NCI-H510A treated with DMSO at 0.1 percent for 48 hours (cell line): ENCODE measurements at places on chromosomes 7 and 10.

DNA sequence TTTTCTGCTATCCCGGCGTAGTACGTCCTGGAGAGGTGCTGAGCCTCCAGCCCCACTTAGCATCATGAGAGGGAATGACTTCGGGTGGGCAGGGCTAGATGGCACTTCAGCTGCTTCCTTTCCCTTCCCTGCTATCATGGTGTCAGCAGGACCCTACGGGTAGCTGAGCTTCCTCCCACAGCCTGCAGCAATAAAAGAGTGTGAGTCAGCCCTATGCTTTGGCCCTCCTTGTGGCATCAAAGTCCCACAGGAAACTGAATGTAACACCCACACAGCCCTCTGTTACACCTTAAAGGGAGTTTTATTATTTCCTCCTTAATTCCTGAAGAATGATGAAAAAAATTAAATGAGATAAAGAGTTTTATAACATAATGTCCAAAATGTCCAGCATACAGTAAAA lies 458.1 kb downstream of the RPS24 start:
- no peak for DNase-seq

GRCh38 chr7:5143935-5144903 lies 45.8 kb upstream of the WIPI2 start:
- no peak for DNase-seq

DNA sequence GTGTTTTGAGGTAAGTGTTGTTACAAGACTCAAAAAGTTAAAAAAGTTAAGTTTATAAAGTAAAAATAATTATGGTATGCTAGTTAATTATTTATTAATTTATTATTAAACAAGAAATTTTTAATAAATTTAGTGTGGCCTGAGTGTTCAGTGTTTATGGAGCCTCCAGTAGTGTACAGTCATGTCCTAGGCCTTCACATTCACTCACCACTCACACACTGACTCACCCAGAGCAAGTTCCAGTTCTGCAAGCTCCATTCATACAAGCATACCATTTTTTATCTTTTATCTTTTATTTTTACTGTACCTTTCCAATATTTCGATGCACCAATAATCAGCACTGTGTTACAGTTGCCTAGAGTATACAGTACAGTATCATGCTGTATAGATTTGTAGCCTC lies 381.2 kb upstream of the MGMT start:
- DNase-seq = no peak

DNA sequence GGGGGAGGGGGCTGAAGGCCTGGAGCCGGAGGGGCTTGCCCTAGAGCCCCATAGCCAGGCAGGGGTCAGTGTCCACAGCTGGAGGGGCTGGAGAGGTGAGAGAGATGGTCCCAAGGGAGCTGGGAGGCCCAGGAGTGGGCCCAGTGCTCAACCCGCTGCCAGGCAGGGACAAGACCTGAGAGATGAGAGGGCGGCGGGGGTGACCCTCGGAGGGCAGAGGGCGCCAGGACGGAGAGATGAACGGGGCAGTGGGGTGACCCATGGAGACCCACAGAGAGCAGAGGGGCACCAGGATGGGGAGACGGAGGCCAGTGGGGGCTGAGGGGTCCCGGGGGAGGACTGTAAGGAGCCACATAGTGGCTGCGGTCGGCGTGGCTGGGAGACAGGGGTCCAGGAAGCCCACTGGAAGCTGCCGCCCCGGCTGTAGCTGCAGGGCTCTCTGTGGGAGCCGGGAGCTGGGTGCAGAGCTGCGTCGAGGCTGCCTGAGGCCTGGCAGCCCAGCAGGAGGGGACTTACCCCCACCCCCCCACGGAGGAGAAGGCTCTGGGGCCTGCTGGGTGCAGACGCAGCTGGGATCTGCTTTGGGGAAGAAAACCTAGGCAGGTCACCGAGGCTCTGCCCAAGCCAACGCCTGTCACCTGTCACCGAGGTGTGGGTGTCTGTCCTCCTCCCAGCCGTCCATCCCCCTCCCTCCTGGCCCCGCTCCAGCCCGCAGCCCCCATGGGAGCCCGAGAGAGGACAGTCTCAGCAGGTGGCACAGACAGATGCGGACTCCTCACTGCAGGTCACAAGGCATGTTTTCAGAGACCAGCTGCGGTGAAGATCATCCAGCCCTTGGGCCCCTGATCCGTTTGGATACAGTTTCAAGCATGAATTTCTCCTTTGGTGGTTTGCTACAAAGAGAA lies 25.1 kb downstream of the PWWP2B start:
- DNase-seq = peak; percentile 81

DNA sequence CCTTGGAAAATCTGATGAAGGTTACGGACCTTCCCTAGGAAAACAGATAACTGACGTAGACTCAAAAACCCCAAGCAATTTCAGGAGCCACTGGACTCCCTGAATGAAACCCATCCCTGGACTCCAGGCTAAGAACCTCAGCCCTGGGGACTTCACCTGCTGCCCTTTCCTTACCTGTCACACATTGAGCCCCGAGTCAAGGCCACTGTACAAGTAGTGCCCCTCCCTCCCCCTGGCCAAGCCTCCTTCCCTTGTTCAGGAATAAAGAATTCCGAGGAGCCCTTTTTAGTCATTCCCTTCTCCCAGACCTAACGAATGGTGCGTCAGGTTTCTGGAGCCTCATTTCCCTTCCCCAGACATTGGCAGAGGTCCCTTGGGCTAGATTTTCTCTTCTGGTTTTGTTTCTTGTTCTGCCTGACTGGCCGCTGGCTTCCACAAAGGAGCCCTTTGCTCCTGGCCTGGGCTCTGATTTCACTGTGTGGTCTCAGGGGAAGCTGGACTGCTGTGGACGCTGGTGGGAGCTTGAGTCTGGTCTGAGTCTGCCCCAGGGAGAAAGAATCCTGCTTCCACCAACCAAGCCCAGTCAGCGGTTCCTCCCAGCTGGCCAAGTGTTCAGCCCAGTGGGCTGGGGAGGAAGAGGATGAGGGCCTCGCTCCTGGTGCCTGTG lies 31.7 kb downstream of the ZNF775 start:
- DNase-seq = no peak

DNA sequence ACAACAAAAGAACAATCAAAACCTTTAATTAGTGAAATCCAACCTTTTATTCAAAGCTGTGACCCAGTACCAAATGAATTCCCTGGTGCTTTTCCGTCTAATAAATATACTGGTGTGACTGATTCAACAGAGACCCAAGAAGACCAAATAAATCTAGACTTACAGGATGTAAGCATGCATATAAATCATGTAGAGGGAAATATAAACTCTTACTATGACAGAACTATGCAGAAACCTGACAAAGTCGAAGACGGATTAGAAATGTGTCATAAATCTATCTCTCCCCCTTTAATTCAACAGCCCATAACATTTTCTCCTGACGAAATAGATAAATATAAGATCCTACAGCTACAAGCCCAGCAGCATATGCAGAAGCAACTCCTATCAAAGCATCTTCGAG lies 540.6 kb upstream of the TEX47 start:
- no peak for DNase-seq

DNA sequence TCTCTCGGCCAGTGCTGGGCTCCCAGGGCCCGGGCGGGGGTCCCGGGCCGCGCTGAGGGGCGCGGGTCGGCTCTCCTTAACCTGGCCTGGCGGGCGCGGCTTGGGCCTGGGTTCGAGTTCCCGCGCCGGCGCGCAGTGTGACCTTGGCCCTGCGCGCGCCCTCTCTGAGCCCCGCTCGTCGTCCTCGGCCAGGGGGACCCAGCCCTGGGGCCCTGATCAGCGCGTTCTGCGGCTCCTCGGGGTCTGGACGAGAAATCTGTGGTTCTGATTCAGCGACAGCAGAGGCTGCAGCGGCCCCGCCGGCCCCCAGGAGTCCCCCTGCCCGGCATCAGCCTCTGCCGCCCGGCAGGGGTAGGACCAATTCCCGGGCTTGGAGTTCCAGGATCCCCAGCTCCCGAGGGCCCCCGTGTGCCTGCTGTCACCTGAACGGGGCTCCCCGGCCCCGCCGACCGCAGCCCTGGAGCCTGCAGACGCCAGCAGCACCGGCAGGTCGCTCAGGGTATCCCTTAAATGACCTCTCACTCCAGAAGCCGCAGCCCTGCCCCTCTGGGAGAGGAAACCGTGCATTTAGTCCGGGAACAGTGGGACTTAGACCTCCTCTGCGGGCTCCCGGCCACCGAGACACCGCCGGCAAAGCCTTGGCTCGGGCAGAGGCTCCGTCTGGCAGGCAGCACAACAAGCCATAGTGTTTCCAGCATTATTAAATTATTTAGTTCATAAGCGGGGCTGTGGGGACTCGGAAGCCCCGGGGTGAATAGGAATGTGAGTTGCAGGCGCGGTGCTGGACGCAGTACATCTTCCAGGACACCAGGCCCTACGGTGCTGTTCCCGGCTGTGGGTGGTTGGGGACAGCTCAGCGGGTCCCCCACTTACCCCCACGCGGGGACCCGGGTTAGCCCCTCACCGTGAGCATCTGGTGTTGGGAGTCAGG lies 572 bp downstream of the CHST12 start:
- DNase-seq = peak; percentile 27

DNA sequence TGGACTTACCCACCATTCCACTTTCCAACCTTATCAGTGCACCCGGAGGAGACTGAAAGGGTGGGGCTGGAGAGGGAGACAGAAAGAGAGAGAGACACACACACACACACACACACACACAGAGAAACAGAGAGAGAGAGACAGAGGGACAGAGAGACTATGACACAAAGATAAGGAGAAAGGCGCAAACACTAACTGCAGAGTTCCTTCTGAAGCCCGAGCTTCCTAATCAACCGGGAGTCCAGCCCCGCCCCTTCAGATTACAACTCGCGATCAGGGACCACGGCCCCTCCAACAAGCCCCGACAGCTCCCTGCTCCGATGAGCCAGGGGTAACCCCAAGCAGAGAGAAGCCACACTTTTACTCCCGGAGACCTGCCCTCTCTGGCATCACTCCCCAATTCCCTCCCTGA lies 499 bp downstream of the GAL3ST4 start:
- no peak for DNase-seq

- no peak for DNase-seq
Measured at GRCh38 chr10:80855348-80855971, 317.8 kb downstream of the SH2D4B start.

DNA sequence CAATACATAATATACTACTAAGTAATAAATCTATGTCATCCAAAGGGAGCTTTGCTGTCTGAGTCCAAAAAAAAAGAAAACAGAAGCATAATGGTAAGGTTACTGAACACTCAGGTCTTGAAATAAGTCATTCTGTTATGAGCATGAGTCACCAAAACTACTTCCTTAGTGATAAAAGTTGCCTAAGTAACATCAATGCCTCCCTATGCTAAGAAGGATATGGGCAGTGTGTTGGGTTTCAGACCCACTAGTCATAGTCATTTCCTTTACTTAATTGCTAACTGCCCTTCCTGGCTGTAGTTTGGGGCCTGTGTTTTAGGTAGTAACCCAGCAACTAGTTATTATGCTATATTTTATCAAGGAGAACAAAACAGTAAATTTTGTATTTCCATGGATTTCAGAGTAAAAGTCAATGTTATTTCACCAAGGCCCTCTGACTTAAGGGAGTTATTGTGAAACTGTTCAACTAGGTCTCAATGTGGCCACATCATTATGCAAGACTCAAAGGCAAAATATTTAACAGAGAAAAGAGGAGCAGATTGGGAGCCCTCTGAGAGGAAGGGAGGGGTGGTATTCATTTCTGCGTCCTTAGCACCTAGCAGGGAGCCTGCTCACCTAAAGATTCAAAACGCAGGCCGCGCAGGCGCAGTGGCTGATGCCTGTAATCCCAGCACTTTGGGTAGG lies 11.7 kb upstream of the VIM start:
- no peak for DNase-seq

GRCh38 chr7:116776046-116776445 lies 86.3 kb upstream of the CAPZA2 start:
- DNase-seq = no peak

DNA sequence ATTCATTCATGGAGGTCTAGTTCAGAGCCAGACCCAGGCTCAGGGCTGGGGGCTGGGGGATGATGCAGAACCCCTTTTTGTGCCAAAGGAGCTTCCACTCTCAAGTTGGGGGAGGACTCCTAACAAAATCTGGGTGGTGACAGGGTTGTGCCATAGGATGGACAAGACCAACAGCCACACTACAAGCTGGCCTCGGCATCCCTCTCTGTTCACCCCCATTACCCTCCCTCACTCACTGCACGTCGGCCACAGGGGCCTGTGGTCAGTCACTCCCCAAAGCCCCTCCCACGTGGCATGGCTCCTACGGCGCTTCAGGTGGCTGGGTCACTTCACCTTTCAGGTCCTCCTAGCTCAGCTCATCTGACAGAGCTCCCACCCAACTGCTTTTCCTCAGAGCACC lies 348.7 kb upstream of the ZMIZ1 start:
- no peak for DNase-seq

DNA sequence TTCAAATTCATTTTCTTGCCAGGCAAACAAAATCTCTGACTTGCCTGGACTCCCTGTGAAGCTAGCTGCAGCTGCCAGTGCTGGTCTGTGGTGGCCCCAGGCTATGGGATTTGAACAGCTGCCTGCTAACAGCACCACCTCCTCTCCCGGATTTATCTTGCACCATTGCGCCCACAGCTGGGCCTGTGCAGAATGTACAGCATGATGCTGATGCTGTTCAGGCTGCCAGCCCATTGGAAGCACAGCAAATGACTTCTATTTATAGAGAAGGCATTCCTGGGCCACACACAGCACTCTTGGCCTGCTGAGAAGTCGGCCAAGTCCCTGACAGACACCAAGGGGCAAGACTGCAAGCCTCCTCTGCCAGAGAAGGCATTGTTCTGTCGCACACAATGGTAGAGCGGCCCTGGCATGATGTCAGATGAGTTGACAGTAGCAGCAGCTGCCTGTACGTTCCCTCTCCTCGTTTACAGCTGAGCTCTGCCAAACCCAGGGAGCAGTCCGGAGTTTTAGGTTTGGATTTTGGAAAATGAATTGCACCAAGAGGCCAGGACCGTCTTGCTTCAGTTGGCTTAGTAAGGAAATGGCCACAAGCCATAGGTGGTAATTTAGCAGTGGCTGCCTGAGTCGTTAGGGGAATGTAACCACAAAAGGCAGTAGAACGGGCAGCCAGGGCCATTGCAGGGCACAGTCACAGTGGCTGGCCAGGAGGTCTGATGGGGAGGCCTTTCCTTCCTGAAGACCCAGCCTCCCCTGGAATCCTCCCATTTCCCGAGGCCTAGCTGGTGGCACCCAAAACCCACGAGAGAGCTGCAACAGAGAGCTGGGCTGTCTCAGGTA lies 38.5 kb downstream of the MTURN start:
- peak; percentile 77 for DNase-seq

DNA sequence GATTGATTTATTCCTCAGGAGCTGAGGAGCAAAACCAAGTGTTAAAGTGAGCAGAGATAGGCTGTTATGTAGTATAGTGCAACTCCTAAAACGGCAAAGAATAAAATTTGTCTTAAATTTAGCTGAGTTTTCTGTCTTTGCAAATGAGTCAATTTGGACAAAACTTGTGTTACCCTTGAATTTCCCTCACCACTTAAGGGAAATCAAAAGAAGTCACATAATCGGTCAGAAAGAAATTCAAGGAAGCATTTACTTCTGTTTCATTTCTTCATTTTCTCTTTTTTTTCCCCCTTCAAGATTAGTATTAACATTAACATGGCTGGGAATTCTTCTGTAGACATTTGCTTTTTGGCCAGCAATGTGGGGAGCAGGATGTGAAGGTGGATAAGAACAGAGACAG lies 13.9 kb downstream of the LSMEM1 start:
- DNase-seq = no peak
